ENCODE measurements at places on chromosomes 2 and 18.

- no peak for DNase-seq
These were observed 214.2 kb upstream of the ACVR2A start for GRCh38 chr2:147630585-147630984.

GRCh38 chr18:11872479-11873136 lies 21.4 kb downstream of the CHMP1B start:
- no peak for DNase-seq

DNA sequence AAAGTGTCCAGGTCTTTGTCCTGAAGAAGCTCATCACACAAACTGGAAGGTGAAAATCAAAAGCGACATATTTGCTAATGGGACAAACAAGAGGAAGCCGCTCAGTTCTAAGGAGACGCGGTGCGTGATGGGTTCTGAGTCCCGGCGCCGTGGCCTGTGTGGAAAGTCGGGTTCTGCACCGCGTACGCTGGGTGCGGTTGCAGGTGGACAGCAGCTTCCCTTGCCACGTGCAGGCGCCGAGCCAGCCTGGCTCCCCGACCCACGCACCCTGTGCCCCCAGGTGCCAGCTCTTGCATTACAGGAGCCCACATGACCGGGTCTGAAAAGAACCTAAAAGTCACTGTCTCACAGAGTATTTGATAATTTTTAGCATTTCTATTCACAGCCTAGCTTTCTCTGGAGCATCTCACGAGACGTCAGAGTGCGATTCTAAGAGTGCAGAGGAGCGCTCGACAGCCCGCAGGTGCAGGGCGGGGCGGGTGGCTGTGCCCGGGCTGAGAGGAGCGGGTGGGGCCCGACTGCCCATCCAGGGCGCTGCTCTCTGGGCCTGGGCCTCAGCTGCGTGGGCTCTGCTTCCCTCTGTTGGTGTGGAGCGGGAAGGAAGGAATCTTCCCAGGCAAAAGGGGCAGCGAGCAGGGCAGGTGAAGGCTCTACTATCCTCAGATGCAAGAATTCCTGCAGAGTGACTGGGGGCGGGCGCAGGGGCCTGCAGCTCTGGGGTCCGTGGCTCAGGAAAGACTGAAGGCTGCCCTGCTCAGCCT lies 39.4 kb downstream of the MYT1L start:
- DNase-seq: no peak

DNA sequence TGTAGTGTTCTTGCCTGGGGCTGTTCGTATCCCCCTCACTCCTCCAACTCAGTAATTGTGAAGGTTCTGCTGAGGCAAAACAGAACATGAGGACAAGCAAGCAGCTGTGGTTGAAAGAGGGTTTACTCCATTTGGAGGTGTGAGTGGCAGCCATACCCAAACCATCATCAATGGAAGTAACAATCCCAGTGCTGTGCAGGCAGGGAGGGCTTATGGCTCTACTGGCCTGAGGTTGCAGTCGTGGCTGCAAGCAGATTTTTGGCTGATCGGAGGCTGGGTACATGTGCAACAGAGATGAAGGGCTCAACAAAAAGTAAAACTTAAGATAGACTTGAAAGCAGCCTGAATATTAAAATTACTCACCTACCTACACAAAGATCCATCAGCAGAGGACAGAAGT lies 13.2 kb downstream of the SRSF7 start:
- no peak for DNase-seq

DNA sequence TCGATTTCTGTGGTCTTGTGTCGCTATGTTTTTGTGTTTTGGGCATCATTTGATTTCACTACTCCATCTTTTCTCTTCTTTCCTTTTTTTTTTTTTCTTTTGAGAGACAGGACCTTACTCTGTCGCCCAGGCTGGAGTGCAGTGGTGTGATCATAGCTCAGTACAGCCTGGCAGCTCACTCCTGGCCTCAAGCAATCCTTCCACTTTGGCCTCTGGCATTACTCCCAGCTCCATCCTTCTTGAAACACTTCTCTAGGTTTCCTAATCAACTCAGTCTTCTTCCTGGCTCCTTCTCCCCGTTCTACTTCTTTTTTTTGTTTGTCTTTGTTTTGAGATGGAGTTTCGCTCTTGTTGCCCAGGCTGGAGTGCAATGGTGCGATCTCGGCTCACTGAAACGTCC lies 26.5 kb downstream of the TCF23 start:
- no peak for DNase-seq

GRCh38 chr2:96787411-96787810 lies 26.7 kb downstream of the CNNM4 start:
- DNase-seq: no peak

- no peak for DNase-seq
These were observed 381.7 kb downstream of the NUP35 start for GRCh38 chr2:183505911-183506310.

DNA sequence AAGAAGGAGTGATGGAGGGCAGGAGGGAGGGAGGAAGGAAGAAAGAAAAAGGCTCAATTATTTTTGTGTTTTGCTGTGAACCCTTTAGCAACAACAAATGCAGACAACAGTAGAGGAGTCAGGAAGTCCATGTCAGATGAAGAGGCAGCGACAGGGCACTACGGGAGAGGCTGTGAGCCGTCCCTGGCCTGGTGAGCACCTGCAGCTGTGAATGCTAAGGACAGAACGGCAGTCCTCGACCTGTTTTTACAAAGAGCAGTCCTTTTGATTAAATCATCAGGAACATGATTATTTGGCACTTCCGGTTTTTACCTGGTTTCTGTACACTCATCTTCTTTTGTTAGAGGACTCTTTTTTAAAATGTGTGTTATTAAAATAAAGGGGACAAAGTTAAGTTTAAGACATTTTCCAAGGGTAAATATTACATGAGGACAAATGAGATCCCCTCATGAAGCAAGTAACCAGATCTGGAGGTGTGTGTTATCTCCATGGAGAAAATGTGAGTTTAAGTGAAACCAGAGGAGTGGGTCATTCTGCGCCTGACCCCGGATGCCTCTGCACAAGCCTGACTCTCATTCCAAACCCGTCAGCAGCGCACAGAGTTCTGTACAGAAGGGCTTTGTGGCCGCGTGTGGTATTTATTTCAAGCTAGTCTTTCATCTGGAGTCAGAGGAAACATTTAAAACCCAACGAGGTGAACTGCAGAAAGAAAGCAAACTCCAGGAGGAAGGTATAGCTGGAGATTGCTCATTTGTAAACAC lies 492.5 kb downstream of the SOX11 start:
- no peak for DNase-seq

DNA sequence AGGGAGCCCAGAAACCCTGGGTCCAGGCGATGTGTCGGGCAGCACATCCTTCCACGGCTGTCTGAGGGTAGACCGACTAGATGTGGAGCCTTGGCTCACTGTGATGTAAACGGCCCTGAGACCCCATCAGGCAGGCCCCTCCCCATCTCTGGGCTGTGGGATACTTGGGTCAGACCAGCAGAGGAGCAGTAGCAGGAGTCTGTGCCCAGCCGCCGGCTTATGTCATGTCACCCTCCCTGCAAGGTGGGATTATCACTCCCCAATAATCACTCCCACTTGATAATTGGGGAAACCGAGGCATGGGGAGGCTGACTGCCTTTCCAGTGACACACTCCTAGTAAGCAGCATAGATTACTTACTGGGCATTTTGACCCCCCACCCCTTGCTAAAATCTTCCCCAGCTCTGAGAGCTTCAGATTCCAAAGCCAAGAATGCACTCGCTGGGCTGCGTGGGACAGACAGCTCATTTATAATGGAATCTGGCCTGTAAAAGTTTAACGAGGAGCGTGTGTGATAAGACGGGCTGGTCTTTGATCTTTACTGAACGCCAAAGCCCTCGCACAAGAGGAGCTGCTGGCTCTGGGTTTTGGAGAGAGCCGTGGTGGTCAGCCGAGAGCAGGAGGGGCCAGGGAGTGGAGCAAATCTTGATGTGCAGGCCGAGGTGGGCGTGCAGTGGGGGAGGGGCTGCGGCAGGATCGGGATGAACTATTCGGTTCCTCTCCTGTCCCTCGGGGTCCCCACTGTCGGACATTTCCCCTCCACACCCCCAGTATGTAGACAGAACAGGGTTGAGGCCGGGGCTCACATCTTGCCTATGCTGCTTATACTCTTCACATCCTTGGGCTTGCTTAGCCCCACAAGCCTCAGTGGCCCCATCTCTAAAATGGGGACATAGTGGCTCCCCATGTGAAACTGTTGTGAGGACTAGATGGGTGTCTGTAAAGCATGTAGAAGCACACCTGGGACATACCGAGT lies 200.0 kb downstream of the GLI2 start:
- no peak for DNase-seq

DNA sequence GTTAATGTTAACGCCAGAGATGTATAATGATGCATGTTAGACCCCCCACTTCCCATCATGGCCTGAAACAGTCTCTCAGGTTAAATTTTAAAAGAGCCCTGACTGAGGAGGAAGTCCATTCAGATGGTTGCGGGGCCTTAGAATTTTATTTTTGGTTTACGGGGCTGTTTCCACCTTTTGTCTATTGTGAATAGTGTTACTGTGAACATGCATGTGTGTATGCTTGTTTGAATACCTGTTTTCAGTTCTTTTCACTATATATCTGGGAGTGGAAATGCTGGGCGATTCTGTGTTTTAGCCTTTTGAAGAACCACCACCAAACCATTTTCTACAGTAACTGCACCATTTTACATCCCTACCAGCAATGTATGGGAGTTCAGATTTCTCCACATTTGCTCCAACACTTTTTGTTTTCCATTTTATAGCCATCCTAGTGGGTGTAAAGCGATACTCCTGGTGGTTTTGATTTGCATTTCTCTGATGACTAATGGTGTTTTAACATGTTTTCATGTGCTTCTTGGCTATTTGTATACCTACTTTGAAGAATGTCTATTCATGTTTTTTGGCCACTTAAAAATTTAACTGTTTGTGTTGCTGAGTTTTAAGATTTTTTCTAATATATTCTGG lies 133.0 kb downstream of the MYO3B start:
- no peak for DNase-seq

DNA sequence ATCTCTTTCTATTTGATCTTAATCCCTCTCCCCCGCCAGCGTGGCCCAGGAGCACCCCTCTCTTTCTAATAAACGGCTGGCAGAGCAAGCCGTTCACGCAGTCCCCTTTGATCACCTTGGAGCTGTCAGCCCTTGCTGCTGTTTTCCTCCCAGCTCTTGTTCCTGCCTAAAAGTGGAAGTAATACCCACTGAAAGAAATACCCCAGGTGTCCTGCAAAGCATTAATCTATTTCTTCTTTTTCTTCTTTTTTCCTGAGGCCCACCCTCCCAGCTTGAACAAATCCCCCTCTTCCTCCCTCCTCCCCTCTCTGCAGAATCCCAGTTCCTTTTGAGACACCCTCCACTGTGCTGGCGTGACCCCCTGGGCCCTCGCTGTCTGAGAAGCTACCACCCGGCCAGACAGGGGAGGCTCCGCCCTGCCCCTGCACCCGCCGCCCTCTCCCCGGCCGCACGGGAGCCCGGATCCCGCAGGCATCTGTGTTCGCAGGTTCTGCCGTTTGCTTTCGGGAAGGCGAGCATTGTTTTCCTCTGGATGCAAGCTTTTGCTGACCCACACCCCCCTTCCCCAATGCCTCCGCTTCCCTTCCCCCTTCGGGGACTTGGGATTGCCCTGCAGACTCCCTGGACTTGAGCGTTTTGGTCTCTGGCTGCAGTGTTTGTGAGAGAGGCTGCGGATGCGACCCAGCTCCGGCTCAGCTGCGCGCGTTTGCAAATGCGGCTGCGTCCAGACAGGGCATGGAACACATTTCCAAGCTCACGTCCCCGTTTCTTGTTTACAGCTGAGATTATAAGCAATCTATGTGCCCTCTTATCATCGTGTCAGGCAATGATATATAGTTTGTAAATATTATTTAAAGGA lies 631.5 kb downstream of the NYAP2 start:
- no peak for DNase-seq

DNA sequence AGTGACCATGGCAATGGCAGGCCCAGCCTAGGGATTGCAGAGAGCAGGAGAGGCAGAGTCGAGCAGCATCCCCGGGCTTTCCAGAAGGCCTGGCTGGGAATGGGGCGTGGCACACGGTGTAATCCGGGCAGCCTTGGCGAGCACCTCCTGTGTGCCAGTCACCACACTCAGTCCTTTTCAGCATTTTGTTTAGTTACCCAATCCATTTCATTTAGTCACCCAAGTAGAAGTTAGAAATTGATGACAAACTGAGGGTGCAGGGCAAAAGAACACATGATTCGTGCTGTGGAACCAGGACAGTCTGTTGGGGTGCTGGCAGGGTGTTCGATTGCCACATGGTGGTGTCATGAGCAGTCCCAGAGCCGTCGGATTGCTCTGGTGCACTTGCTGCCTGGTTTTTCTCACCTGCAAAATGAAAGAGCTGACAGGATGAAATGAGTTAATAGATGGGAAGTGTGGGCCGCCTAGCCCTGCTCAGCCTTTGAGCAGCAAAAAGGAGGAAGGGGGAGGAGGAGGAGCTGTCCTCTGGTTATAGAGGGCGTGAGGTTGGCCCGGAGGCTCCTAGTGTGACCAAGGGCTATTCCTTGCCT lies 299.4 kb downstream of the AGAP1 start:
- no peak for DNase-seq
